ENCODE measurements at places on chromosomes 11 and 22.

GRCh38 chr11:20154381-20154780 is 5.9 kb downstream of the DBX1 start:
- DNase-seq = no peak

- DNase-seq = no peak
Observed at GRCh38 chr11:8631395-8632118, 37.5 kb upstream of the STK33 start.

DNA sequence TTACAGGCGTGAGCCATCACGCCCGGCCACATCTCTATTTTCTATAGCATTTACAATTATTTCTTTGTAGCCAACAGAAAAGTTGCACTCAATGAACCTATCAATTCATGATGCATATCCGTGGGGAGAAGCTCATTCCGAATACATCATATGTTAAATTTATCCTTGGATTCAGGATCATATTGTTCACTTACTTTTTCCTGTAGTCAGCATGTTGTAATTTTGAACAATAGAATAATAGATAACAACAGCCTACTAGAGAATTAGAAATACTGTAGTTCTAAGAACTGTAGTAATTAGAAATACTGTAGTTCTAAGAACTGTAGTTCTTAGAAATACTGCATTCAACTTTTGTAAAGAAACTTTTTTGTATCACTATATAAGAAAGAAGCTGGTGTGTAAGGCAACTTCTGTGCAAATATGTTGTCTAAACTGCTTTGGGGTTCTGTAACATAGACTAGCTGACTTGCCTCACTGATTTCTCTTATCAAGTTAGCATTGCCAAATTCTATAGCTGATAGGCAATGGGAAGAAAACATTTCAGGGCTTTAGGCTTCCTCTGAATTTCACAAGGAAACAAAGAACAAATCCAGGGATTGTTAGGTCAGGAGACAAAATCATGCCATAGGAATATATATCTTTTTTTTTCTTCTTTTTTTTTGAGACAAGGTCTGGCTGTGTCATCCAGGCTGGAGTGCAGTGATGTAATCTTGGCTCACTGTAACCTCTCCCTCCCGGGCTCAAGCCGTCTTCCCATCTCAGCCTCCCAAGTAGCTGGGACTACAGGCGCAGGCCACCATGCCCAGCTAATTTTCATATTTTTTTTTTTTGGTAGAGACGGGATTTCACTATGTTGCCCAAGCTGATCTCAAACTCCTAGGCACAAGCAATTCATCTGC is 91.9 kb downstream of the CSTPP1 start:
- no peak for DNase-seq

GRCh38 chr11:14318581-14318981 is 40.4 kb downstream of the RRAS2 start:
- no peak for DNase-seq

- no peak for DNase-seq
Observed at GRCh38 chr11:10387206-10388083, 67.6 kb upstream of the AMPD3 start.

DNA sequence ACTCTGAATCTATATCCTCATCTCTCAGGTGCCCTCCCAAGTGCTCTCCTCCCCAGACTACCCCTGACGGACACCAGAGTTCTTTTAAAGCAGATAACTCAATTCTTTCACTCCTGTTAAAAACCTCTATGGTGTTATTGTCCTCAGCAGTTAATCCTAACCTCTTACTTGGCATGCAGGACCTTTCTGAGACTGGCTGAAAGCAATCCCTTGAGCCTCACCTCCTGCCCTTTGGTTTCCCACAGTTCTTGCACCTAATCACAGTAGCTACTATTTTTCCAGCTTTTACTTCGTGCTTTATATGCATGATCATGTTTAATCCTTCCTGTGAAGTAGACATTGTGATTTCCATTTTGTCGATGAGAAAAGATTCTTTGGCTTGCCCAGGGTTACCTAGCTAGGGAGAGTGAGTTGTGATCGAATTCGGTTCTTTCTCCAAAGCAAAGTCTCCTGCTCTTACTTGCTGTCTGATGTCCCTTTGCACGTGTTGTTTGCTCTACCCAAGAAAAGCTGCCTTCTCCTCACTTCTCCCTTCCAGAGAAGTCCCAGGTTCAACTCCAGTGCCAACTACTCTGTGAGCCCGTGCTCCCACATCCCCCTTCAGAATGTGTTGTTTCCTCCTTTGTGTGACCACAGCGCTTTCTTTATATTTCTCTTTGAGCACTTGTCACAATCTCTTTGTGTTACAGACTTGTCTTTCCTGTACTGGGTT is 2.1 kb downstream of the UBE2L3 start:
- DNase-seq = no peak

DNA sequence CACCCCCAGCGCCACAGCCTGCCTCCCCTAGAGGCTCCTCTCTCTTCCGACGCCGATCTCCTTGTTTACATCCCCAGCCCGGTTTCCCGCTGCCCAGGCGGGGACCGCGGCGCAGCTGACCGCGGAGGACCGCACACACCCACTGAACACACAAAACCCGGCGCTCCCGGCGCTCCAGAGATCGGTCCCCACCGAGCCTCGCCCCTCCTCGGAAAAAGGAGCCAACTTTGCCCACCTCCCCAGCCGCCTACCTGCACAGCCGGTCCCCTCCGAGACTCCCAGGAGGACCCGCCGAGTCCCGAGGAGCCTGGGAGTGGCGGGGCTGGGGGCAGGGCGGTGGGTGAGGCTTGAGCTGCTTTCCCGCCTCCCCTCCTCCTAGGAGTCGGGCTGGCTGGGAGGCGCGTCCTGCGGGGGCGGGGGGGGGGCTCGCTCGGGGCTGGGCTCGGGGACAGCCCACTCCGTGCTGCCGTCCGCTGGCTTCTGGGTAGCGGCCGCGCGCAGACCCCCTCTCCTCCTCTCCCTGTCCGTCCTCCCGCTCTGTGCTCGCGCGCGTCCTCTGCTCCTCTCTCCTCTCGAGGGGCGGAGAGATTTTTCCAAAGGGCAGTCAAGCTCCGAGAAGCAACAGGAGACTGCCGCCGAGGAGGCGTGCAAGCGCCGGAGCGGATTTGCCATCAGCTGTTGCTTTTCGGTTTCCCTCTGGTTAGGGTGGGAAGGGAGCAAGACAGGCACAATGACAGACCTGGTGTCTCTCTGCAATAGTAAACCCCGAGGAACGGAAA is at the start of gene FXYD6:
Gene FXYD6 (minus strand): TSS at position 318 of the 779 bp plus-strand sequence. CDS start 33,882 bp downstream, outside the sequence.
- DNase-seq = no peak

DNA sequence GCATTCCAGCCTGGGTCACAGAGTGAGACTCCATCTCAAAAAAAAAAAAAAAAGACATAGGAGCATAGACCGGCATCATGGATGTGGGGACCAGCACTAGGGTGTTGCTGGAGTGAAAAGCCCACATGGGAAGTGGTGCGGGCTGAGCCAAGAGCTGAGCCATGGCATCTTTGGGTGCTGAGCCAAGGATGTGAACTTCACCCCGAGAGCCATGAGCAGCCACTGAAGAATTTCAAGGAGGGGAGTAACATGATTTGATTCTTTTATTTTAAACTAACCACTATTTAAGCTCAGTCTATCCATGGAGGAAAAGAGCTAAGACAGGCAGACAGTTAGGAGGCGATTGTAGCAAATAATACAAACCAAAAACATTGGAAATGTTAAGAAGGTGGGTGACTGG is 57.4 kb downstream of the AHNAK start:
- no peak for DNase-seq

- no peak for DNase-seq
Observed at GRCh38 chr11:96815236-96815635, 425.4 kb downstream of the JRKL start.

DNA sequence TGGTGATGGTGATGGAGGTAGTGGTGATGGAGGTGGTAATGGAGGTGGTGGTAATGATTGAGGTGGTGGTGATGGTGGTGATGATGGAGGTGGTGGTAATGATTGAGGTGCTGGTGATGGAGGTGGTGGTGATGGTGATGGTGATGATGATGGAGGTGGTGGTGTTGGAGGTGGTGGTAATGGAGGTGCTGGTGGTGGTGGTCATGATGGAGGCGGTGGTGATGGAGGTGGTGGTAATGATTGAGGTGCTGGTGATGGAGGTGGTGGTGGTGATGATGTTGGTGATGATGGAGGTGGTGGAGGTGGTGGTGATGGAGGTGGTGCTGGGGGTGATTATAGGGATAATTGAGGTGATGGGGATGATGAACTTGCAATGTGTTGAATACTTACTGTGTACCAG is 79.9 kb downstream of the MPPED1 start:
- DNase-seq = no peak

- DNase-seq = peak; percentile 52
Observed at GRCh38 chr22:19884954-19885751, 30.5 kb upstream of the GNB1L start.

- no peak for DNase-seq
Observed at GRCh38 chr22:19098157-19098556, 24.1 kb downstream of the DGCR2 start.

DNA sequence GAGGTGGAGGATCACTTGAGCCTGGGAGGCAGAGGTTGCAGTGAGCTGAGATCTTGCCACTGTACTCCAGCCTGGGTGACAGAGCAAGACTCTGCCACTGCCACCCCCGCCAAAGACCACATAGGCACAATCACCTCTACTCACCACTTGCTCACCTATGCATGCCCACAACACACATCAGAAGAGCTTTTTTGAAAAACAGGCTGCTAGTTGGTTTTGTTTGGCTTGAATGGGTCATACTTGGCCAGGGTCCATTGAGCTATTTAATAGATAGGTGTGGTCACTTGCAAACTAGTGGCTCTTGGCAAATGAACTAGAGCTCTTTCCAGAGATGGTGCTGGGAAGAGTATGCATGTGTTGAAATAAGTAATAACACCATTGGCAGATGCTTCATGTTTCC is 80.1 kb downstream of the EMSY start:
- DNase-seq = no peak

DNA sequence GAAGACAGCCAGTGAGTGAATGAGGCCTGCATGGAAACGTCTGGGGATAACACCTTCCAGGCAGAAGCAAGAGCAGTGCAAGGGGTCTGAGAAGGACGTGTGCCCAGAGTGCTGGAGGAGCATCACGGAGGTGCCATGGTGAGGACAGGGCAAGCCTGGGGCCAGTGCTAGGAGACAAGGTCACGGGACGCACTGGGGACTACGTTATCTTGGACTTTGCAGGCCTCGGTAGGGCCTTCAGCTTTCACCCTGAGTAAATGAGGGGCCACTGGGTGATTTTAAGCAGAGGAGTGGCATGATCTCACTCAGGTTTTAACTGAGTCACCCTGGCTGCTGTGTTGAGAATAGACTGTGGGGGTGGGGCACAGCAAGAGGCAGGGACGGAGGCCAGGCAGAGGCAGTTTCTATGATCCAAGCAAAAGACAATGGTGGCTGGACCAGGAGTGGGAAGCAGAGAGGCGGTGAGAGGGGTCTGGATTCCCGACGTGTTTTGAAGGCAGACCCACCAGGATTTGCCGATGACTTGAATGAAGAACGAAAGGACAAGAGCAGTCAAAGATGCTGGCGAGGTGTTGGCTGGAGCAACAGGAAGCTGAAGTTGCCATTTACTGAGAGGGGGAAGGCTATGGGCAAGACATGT is 102.7 kb upstream of the PARVA start:
- DNase-seq = peak; percentile 37

DNA sequence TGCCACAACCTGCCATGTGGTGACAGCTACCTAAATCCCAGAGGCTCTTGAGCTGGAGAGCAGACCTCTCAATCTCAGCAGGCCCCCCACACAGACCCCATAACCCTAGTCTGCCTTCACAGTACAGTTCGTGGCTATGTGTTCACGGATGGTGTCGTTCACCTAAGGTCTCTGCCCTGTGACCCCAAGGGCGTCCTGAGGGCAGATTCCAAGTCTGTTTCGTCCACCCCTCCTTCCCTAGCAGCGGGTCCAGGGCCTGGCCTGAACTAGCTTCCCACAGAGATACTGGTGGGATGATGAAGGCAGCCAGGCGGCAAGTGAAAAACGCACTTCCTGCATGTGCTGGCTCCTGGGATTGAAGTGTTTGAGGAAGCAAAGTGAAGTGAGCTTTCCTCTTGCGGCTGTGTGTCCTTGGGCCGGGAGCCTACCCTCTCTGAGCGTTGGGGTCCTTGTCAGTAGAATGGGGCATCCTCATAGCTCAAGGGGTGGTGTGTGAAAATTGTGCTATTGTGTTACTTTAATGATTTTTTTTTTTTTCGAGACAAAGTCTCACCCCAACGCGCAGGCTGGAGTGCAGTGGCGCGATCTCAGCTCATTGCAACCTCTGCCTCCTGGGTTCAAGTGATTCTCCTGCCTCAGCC is 70.1 kb downstream of the LRP5 start:
- no peak for DNase-seq

- no peak for DNase-seq
Observed at GRCh38 chr11:66609721-66610617, 6.5 kb upstream of the RBM14 start.

- no peak for DNase-seq
Observed at GRCh38 chr11:24234822-24235508, 261.9 kb upstream of the LUZP2 start.

DNA sequence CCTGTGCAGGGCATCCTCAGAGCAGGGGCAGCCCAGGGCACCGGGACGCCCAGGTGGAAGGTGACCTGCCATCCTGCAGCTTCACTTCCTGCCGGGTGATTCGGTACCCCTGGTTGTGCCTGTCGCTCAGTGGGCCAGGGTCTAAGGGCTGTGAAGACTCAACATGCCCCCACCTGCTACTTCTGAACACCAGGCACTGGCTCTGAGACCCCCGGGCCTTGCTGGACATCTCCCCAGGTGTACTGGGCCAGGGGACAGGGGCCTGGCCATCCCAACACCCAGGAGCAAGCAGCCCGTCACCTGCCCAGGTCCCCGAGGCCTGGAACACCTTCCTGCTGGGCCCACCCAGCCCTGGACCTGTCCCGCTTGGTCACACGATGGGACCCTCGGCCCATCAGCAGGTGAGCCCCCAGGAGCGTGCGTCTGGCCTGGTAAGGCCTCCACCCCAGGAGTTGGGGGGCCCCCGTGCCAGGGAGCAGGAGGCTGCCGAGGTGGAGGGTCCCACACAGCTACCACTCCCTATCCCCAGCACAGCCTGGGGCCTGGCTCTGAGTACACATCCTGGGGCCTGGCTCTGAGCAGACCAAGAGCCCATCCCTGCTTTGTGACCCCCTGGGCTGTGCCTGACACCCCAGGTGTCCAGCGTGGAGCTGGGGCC is 3.9 kb upstream of the MUC5B start:
- DNase-seq = peak; percentile 61

- DNase-seq = no peak
Observed at GRCh38 chr11:75891947-75892739, 77.1 kb downstream of the UVRAG start.

GRCh38 chr22:39132281-39132680 is 20.2 kb downstream of the CBX7 start:
- DNase-seq = no peak

DNA sequence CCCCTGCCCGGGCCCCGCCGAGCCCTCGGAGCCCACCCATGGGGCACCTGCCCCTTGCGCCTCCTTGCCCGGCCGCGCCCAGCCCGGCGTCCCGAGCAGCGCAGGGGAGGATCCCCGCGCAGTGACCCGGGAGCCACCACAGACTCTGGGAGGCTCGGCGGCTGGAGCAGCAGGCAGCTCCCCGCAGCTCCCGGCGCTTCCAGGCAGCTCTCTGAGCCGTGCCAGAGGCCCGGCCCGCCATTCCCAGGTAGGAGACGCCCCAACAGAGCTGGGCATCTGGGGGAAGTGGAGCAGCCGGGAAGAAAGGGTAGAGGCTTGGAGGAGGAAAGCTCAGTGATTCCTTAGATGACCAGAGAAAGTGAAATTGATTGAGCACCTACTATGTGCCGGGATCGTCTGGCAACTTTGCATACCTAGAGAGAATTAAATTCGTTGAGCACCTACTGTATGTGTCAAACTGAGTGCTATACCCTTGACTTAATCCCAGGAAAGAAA is 670 bp downstream of the RASD2 start:
- no peak for DNase-seq

Measured in RWPE2 (cell line).